ENCODE measurements at places on chromosomes 1 and 21.

DNA sequence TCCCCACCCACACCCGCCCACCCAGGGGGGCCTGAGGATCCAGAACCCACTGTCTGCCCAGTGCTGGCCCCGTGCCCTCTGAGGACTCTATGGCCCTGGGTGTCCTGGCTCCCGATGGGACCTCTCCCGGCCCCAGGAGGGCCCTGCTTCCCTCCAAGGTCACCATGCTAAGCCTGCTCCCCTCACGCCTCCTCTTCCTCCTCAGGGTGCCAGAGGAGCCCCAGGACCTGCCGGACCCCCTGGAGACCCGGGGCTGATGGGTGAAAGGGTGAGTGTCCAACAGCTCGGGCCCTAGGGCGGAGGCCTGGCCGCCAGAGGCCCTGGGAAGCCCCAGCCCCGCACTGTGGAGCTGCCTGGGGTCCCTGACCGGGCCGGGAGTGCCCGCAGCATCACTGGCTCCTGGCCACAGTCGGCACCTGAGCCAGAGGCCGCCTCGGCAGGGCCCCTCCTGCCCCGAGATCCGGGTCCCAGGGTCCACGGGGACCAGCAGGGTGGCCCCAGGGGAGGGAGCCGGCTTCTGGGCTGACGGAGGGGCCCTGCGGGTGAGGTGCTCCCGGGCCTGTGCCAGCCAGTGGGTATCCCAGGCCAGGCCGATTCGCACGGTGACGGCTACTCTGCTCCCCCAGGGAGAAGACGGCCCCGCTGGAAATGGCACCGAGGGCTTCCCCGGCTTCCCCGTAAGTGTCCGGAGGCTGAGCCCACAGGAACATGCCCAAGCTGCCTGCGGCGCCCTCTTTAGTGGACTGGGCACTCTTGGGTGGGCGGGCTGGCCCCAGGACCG, 16.1 kb downstream of the COL6A1 start:
- H3K4me3 ChIP-seq: no peak overlapping the region
- no peaks in the 10 kb centered on the region for H3K4me1 ChIP-seq
- no peaks in the 10 kb centered on the region for H3K27me3 ChIP-seq
- no peak overlapping the region for H3K27ac ChIP-seq
- no peak for DNase-seq

DNA sequence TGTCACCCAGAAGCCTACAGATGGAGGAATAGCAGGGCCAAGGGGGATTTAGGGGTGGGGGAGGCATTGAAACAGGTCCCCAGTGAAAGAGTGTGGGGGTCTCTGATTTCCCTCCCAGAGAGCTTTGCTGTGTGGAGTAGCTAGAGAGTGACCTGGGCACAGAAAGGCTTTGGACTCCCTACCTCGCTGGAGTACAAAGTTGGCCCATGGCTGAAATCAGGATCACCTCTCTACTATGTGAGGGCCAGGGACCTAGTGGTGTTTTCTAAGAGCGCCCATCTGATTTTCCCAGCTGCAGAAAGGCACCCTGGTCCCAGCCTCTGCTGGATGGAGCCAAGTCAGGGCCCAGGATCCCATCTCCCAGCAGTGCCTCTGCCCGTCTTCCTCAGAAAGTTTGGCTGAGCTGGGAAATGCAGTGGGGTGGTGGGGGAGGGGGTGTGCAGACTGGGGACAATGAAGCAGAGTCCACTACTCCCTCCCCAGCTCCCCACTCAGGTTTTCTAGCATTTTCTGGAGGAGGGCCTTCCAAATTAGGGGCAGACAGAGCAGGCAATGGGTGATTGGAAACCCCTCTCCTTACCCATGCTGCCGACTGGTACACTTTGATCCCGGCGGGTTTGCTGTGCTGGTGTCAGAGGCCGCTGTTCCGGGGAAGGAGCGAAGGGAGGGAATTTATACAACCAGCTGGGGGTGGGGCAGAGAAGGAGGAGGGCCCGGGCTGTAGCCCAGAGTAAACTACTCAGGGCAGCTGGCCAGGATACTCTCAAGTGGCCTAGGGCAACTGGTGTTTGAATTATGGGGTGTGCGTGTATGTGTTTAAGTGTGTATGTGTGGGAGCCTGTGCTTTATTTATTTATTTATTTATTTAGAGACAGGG, at the start of gene SELENBP1:
SELENBP1 (minus strand) TSS at position 648 of the 877 bp plus-strand sequence; CDS start at position 584, 64 bp downstream.
- no peaks in the 10 kb centered on the region for H3K27me3 ChIP-seq
- peak within 1 kb of the TSS; percentile 46 for H3K4me3 ChIP-seq
- no peaks in the 10 kb centered on the region for H3K36me3 ChIP-seq
- DNase-seq: peak; percentile 77
- H3K4me1 ChIP-seq: peaks cover 26% of the 10 kb centered on the region

- peaks cover 4% of the 10 kb centered on the region for H3K36me3 ChIP-seq
- peaks cover 3% of the 10 kb centered on the region for H3K4me1 ChIP-seq
- DNase-seq: no peak
- no peaks in the 10 kb centered on the region for H3K27me3 ChIP-seq
- H3K4me3 ChIP-seq: no peak overlapping the region
Observed at GRCh38 chr1:235261243-235261642, 66.7 kb downstream of the ARID4B start.

- peaks cover 25% of the 10 kb centered on the region for H3K27me3 ChIP-seq
- H3K4me3 ChIP-seq: peak overlapping the region; percentile 33
- peaks cover 13% of the 10 kb centered on the region for H3K4me1 ChIP-seq
Observed at GRCh38 chr1:2466958-2467554, 9.0 kb upstream of the PLCH2 start.

DNA sequence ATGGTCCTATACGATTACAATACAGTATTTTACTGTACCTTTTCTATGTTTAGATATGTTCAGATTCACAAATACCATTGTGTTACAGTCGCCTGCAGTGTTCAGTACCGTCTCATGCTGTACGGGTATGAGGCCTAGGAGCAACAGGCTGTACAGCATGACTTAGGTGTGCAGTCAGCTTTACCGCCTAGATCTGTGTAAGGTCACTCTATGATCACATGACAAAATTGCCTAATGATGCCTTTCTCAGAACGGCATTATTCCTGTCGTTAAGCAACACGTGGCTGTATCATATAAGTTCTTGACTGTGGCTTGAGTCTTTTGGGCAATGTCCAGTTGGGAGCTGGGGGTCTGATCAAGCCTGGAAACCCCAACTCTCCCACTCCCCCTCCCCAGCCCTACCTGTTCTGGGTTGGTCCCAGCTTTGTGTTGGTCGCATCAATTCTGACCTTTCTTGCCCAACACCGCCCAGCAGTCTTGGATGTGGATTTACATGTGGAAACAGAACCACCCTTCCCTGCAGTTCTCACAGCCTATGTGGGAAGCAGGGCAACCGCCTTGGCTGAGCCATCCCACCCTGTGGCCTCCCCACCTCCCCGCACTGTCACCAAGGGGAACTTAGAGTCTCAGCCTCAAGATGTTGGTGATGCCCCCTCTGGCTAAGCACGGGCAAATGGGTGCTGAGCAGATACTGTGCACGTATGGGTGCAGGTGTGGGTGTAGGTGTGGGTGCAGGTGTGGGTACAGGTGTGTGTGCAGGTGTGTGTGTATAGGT, 80.2 kb upstream of the ACTL8 start:
- no peak overlapping the region for H3K27ac ChIP-seq
- H3K4me1 ChIP-seq: peaks cover 28% of the 10 kb centered on the region
- H3K27me3 ChIP-seq: no peaks in the 10 kb centered on the region

GRCh38 chr1:70627910-70628309, 216.8 kb downstream of the CTH start:
- H3K36me3 ChIP-seq: no peaks in the 10 kb centered on the region
- DNase-seq: no peak
- H3K27me3 ChIP-seq: no peaks in the 10 kb centered on the region
- no peak overlapping the region for H3K27ac ChIP-seq
- no peak overlapping the region for H3K4me3 ChIP-seq

GRCh38 chr21:43333298-43334062, 93.5 kb downstream of the SIK1 start:
- H3K36me3 ChIP-seq: no peaks in the 10 kb centered on the region
- H3K4me1 ChIP-seq: peaks cover 11% of the 10 kb centered on the region
- no peak overlapping the region for H3K27ac ChIP-seq
- peak; percentile 54 for DNase-seq
- H3K27me3 ChIP-seq: no peaks in the 10 kb centered on the region

GRCh38 chr1:199172171-199173124, 533.6 kb downstream of the PTPRC start:
- H3K27ac ChIP-seq: no peak overlapping the region
- no peak for DNase-seq
- H3K4me3 ChIP-seq: no peak overlapping the region

- no peak overlapping the region for H3K27ac ChIP-seq
- no peaks in the 10 kb centered on the region for H3K4me1 ChIP-seq
- no peak for DNase-seq
Observed at GRCh38 chr1:70930062-70930461, 117.6 kb downstream of the PTGER3 start.

DNA sequence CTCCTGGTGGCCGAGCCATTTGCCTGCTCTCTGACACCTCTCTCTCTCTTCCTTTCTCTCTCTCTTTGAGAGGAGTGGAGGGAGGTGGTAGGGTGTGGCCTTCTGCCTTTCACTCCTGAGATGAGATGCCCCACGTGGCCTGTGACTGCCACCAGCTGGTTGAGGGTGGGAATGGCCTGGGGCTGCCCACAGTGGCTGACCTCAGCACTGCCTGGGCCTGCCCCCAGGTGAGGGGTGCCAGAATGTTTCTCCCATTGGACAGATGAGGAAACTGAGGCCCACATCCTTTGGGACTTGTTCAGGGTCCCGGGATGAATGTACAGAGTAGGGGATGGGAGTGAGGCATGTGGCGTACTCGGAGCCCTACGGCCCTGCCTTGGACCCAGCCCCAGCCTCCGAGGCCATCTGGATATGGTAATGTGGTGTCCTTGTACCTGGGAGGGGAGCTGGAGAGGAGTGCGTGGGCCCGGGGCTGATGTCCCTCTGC, 12.7 kb upstream of the C1orf167 start:
- peaks cover 14% of the 10 kb centered on the region for H3K4me1 ChIP-seq
- H3K27me3 ChIP-seq: no peaks in the 10 kb centered on the region
- H3K36me3 ChIP-seq: no peaks in the 10 kb centered on the region
- H3K27ac ChIP-seq: no peak overlapping the region
- peak; percentile 49 for DNase-seq
- H3K4me3 ChIP-seq: no peak overlapping the region

- no peak overlapping the region for H3K4me3 ChIP-seq
- no peak for DNase-seq
- peaks cover 6% of the 10 kb centered on the region for H3K4me1 ChIP-seq
- no peak overlapping the region for H3K27ac ChIP-seq
Observed at GRCh38 chr1:86259390-86259789, 102.8 kb upstream of the COL24A1 start.

DNA sequence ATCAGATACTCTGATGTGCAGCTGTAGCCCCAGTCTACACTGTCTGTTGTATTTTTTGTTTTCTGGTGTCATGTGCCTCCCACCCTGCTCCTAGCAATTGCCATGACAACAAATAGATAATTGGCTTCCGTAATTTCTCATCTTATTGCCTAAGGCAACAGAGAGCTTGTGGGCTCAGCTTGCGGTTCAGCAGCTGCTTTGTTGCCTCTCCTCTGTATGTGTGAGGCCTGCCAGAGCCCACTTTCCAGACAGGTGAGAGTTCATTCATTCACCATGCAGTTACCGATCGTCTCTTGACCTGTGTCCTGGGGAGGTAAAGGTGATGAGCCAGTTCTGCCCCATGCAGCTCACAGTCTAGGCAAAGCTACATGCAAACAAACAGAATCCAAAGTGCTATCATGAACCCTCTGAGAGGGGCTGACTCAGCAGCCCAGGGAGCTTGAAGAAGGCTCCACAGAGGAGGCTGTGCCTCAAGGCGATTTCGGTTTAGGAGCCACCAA, 11.9 kb downstream of the LGALS8 start:
- H3K4me3 ChIP-seq: no peak overlapping the region
- H3K27ac ChIP-seq: no peak overlapping the region
- H3K36me3 ChIP-seq: no peaks in the 10 kb centered on the region
- no peaks in the 10 kb centered on the region for H3K27me3 ChIP-seq

- no peak for DNase-seq
- peaks cover 9% of the 10 kb centered on the region for H3K4me1 ChIP-seq
- H3K27ac ChIP-seq: no peak overlapping the region
- no peaks in the 10 kb centered on the region for H3K27me3 ChIP-seq
- H3K36me3 ChIP-seq: no peaks in the 10 kb centered on the region
Observed at GRCh38 chr1:23957096-23957495, 2.5 kb upstream of the PNRC2 start.

DNA sequence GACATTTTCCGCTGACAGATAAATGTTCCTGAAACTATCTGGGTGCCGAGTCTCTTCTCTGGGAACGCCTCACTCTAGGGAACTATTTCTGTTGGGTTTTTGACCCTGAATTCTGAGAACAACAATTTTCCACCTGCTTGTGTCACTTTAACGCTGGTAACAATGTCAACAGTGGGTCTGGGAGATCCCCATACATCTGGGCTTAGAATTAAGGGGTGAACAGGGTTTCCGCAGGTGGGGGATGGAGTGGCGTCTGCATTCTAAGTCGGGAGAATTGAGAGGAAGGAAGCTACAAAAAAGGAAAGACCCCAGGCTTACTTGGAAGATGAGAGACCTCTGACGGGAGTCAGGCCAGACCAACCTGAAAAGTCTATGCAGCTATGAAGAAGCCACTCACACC, 8.7 kb downstream of the CD247 start:
- peaks cover 11% of the 10 kb centered on the region for H3K4me1 ChIP-seq
- no peaks in the 10 kb centered on the region for H3K36me3 ChIP-seq
- no peak for DNase-seq
- H3K4me3 ChIP-seq: no peak overlapping the region
- no peaks in the 10 kb centered on the region for H3K27me3 ChIP-seq
- H3K27ac ChIP-seq: no peak overlapping the region

- H3K27ac ChIP-seq: no peak overlapping the region
- H3K4me3 ChIP-seq: no peak overlapping the region
- H3K36me3 ChIP-seq: no peaks in the 10 kb centered on the region
- H3K4me1 ChIP-seq: peaks cover 12% of the 10 kb centered on the region
- DNase-seq: peak; percentile 46
- peaks cover 30% of the 10 kb centered on the region for H3K27me3 ChIP-seq
Observed at GRCh38 chr1:166925810-166926478, 49.4 kb downstream of the ILDR2 start.

GRCh38 chr1:166165661-166166328, 1.0 kb downstream of the FAM78B start:
- peaks cover 10% of the 10 kb centered on the region for H3K4me1 ChIP-seq
- H3K27ac ChIP-seq: no peak overlapping the region
- H3K36me3 ChIP-seq: no peaks in the 10 kb centered on the region
- peaks cover 82% of the 10 kb centered on the region for H3K27me3 ChIP-seq
- peak; percentile 41 for DNase-seq
- H3K4me3 ChIP-seq: peak overlapping the region; percentile 65

GRCh38 chr1:115555446-115555845, 86.3 kb upstream of the VANGL1 start:
- H3K36me3 ChIP-seq: no peaks in the 10 kb centered on the region
- no peak overlapping the region for H3K4me3 ChIP-seq
- H3K27me3 ChIP-seq: no peaks in the 10 kb centered on the region
- H3K27ac ChIP-seq: no peak overlapping the region
- DNase-seq: no peak
- H3K4me1 ChIP-seq: peaks cover 11% of the 10 kb centered on the region

- DNase-seq: no peak
- no peak overlapping the region for H3K4me3 ChIP-seq
- H3K4me1 ChIP-seq: peaks cover 9% of the 10 kb centered on the region
- H3K27ac ChIP-seq: no peak overlapping the region
- no peaks in the 10 kb centered on the region for H3K27me3 ChIP-seq
- no peaks in the 10 kb centered on the region for H3K36me3 ChIP-seq
Observed at GRCh38 chr1:209086486-209087192, 496.9 kb upstream of the CAMK1G start.

- DNase-seq: no peak
- H3K27ac ChIP-seq: no peak overlapping the region
- no peak overlapping the region for H3K4me3 ChIP-seq
- H3K36me3 ChIP-seq: peaks cover 10% of the 10 kb centered on the region
Observed at GRCh38 chr1:207328908-207329440, 7.5 kb downstream of the CD55 start.

Data from neural progenitor cell (in vitro differentiated cells).